ENCODE measurements at places on chromosomes 5 and 9. TPM values are rescaled to one million over a fixed set of nuclear protein-coding genes. Genes with fewer than 3 reads are reported as not detected.

The CATSPER3 gene
- not detected for total RNA-seq

The FBP1 gene
- 0.21 TPM for total RNA-seq

The ADAMTSL1 gene
- total RNA-seq, result 0.28 TPM

The CDC20B gene
- total RNA-seq, result not detected

The PCDHGA6 gene
- 0.63 TPM for total RNA-seq

The HAVCR1 gene
- not detected for total RNA-seq

The TSSK1B gene
- total RNA-seq, result 0.14 TPM

The FOXD4L3 gene
- not detected for total RNA-seq

The PRUNE2 gene
- 0.07 TPM for total RNA-seq

The NR5A1 gene
- not detected for total RNA-seq

The C5orf58 gene
- not detected for total RNA-seq

The FREM1 gene
- total RNA-seq, result 0.05 TPM

The CDHR2 gene
- total RNA-seq, result not detected

The GRM6 gene
- total RNA-seq, result not detected

The CCL27 gene
- not detected for total RNA-seq

The ALDH1B1 gene
- 26.5 TPM for total RNA-seq

The ACSL6 gene
- total RNA-seq, result not detected

The ENHO gene
- not detected for total RNA-seq

The DNAI1 gene
- total RNA-seq, result not detected

The PNPLA7 gene
- total RNA-seq, result 0.28 TPM

The TCF7 gene
- 0.85 TPM for total RNA-seq

The SH2D3C gene
- total RNA-seq, result not detected

The GADD45G gene
- total RNA-seq, result 0.28 TPM

The DEPDC1B gene
- 20.7 TPM for total RNA-seq

The ARL14EPL gene
- total RNA-seq, result not detected

The FRMD3 gene
- 0.56 TPM for total RNA-seq

The ARHGEF37 gene
- total RNA-seq, result 14.7 TPM

The NR2F1-AS1 gene
- total RNA-seq, result not detected

The PRRX2 gene
- total RNA-seq, result 1.2 TPM

The CCNJL gene
- 9.0 TPM for total RNA-seq

The PTGES gene
- 40.9 TPM for total RNA-seq

The CCNI2 gene
- total RNA-seq, result 0.93 TPM

The SPACA9 gene
- 6.6 TPM for total RNA-seq

The HRH2 gene
- total RNA-seq, result not detected

The SLC9A3 gene
- total RNA-seq, result 3.9 TPM

The PLCXD3 gene
- total RNA-seq, result not detected

The IL4 gene
- not detected for total RNA-seq

The NR2F1 gene
- 1.2 TPM for total RNA-seq

The ZNF618 gene
- 8.0 TPM for total RNA-seq
